Ovary (tissue), 10 donors: ENCODE measurements at places on chromosomes 16 and 17. TPM values are rescaled to one million over a fixed set of nuclear protein-coding genes. Genes with fewer than 3 reads are reported as not detected.

DRC7 gene
- 0.36 TPM for total RNA-seq

EFCAB13 gene
- 9.3 TPM for total RNA-seq

CCDC200 gene
- total RNA-seq: not detected

HS3ST2 gene
- total RNA-seq: not detected

RIPOR1 gene
- 86.3 TPM for total RNA-seq

FUS gene
- 355 TPM for total RNA-seq

DNA sequence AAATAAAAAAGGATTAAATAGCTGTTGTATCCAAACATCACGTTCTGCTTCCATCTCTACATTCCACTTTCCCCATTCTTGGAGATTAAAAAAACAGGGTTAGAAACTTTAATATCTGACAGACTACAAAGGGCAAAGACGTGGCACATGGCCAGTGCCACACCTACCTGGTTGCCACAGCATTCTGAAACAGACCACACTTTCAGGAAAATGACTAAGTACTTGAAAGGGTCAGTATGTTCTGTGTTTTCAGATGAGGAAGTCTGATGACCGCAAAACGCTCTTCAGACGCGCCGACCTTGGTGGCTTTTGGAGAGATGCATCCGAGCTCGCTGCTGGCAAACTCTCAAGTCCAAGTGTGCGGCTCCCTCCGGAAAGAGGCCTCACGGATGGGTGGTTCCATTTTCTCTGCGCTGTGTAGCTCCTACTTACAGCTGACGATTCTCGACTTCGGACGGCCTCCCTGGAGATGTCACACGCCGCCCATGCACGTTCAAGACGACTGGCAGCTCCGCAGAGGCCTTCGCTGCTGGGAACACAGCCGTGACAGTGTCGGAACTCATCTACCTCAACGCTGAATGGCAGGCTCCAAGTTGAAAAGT lies 15.5 kb downstream of the MAP1LC3B start:
- peak; percentile 70 for DNase-seq

DNA sequence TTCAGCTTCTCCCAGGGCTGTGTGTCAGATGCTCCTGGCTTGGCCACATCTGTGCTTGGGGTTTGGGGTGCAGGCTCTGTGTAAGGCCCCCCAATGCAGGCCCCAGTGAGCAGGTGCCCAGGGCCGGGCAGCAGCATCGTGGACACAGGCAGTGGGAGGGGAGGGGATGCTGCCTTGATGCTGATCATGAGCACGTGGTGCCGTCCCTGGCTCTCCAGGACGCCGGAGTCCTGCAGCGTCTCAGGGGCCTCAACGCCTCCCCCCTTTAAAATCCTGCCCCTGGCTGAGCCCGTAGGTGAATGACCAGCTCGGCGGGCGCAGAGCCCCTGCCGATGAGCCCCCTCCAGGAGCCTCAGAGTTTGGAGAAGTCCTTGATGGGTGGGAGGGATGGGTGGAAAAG lies 9.0 kb downstream of the METRNL start:
- no peak for DNase-seq

DNA sequence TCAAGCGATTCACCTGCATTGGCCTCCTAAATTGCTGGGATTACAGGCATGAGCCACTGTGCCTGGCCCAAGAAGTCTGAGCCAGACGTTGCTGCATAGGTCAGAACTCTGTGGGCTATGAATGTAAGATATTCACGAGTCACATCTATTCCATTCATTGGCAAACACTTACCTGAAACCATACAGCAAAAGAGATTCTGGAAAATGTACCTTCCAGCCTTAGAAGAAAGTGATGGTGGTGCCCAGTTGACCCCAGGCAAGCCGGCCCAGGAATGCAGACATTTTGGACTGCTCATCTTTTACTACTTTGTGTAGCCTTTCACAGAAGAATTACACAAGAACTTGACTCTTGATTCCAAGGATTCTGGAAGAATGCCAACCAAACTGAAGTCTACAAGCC lies 135.6 kb upstream of the N4BP1 start:
- DNase-seq: no peak

GRCh38 chr17:66152756-66153155 lies 39.2 kb downstream of the CEP112 start:
- DNase-seq: no peak

GRCh38 chr16:58056580-58056979 lies 31.0 kb downstream of the MMP15 start:
- no peak for DNase-seq

DNA sequence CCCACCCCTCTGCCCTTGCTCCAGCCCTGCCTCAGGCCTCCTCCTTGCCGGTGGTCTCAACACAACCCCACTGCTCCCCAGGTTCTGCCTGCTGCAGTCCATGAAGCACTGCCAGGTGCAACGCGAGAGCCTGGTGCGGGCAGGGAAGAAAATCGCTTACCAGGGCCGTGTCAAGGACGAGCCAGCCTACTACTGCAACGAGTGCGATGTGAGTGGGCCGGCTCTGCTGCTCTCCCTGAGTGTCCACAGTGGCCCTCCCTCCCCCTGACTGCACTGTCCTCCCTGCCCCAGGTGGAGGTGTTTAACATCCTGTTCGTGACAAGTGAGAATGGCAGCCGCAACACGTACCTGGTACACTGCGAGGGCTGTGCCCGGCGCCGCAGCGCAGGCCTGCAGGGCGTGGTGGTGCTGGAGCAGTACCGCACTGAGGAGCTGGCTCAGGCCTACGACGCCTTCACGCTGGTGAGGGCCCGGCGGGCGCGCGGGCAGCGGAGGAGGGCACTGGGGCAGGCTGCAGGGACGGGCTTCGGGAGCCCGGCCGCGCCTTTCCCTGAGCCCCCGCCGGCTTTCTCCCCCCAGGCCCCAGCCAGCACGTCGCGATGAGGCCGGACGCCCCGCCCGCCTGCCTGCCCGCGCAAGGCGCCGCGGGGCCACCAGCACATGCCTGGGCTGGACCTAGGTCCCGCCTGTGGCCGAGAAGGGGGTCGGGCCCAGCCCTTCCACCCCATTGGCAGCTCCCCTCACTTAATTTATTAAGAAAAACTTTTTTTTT lies 1.8 kb upstream of the TMEM88 start:
- peak; percentile 49 for DNase-seq

- no peak for DNase-seq
Observed at GRCh38 chr17:48643697-48644012, 17.5 kb upstream of the HOXB9 start.

DNA sequence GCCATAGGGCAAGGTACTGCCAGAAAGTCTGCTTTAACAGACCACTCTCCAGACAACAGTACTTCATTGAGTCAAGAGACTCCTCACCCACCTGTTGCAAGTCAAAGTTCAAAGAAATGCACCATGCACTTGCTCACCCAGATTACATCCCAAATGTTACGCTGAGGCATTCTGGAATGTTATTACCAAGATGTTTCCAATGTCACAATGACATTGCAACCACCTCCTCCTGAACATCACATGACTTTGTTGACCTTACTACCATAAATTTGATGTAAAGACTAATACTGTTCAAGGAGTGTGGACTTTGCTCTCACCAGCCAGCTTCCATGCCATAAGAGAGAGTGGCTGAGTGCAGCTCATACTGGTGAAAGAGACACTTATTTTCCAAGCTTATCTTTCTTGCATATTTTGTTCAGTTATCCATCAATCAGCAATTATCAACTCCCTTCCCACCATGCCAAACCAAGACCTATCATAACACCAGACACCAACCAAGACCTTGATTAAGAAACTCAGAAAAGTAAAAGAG lies 58.5 kb upstream of the BCAR1 start:
- no peak for DNase-seq

GRCh38 chr16:81143921-81144471 lies 47.8 kb upstream of the GCSH start:
- no peak for DNase-seq

- DNase-seq: no peak
Observed at GRCh38 chr17:80872501-80873306, 118.9 kb upstream of the CHMP6 start.

- DNase-seq: no peak
Observed at GRCh38 chr16:56914896-56915295, 17.0 kb upstream of the HERPUD1 start.

DNA sequence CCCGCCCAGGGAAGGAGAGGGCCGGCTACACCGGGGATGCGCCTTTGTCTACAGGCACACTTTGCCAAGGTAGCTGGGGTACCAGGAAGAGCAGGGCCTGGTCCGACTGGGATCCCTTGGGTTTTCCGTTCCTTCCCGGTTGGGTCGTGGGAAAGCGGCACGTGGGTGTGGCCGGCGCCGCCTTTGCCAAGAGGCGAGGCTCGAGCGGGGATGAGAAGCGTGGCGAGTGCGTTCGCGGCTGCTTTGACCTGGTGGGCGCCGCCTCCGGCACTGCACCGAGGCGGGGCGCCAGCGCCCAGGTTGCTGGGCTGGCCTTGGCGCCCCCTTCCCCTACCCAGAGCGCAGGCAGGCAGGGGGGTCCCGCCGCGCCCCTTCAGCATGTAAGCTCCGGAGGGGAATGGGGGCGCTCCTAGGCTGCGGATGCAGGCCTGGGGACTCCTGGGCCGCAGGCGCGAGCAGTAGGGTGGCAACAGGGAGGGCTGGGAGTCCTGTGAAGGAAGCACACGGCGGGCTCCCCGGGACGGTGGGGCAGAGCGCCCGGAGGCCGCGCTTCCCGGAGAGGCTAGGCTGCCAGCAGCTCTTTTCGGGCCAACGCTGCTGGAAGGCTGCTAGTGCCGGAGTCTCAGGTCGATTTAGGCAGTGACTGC lies 2.0 kb downstream of the HAS3 start:
- peak; percentile 60 for DNase-seq

- no peak for DNase-seq
Observed at GRCh38 chr17:82006468-82007227, 16.0 kb downstream of the CENPX start.

GRCh38 chr16:12235110-12235509 lies 258.6 kb downstream of the SNX29 start:
- no peak for DNase-seq

- peak; percentile 46 for DNase-seq
Observed at GRCh38 chr16:31201582-31202413, 762 bp downstream of the PYCARD start.

- DNase-seq: peak; percentile 37
Observed at GRCh38 chr16:29148131-29148691, 163.4 kb downstream of the LAT start.

DNA sequence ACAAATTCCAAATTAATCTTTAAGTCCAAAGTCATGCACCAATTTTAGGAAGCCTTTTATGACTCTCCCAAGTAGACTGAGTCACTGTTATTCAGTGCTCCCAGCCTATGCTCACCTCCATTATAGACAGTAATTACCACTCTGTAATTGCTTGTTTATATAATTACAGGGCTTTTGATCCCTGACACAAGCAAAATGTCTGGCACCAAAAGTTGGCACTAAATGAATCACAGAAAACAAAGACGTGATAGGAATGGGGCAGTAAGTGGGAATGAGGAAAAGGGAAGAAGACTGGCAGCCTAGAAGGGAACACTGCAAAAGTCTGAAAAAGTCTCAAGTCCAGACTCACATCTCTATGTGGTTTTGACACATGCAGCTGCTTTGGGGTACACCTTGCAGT lies 94.1 kb downstream of the SLC39A11 start:
- DNase-seq: no peak
